T-helper 9 cell (primary cell): ENCODE measurements at places on chromosomes 12 and 14.
A peak's percentile ranks its signal among the peaks of the same experiment; 100 is the strongest.

DNA sequence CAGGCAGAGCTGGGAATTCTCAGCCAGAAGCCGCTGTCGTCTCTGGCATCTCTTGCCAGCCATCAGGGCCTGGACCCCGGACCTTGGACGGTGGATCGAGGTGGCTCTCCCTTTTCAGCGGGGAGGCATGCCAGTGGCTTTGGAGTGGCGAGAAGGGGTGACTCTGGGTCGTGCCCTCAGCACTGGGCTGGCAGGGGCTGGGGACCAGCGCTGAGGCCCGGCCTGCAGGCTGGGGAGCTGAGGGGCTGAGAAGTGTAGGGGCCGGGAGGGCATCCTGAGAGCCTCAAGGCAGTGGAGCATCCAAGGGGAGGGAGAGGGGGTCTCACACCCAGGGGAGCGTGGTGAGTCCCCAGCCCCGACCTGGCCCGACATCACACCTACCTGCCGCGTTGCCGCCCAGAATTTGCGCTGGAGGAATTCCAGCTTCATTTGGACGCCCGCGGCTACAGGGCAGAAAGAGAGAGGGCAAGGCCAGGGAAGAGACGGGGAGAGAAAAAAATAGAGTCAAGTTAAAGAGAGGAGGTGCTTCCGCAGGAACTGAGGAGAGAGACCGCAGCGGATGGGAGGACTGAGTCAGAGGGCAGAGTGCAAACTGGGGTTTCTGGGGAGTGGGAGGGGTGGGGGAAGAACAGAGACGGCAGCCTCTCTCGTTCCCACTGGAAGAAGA lies 9.0 kb upstream of the LRTM2 start:
- peak; percentile 25 for DNase-seq

- DNase-seq: no peak
Observed at GRCh38 chr12:68227356-68227755, 1.7 kb upstream of the IL26 start.

DNA sequence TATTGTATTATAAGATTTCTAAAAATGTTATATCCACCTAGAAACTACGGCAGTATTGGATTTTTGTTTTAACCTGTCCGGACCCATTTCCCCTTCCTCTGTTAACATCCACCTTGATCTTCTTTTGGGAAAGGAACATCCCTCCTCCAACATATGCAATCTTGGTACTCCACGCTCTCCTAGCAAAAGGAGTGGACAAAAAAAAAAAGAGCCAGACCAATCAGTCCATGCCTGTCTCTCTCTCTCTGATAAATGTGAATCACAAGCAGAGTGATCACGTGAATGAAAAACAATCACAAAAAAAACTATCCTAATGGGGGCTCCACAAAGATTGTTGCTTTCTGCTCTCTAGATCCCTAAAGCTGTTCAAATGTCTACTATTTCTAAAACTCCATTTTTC lies 27.1 kb downstream of the OSBPL8 start:
- no peak for DNase-seq

DNA sequence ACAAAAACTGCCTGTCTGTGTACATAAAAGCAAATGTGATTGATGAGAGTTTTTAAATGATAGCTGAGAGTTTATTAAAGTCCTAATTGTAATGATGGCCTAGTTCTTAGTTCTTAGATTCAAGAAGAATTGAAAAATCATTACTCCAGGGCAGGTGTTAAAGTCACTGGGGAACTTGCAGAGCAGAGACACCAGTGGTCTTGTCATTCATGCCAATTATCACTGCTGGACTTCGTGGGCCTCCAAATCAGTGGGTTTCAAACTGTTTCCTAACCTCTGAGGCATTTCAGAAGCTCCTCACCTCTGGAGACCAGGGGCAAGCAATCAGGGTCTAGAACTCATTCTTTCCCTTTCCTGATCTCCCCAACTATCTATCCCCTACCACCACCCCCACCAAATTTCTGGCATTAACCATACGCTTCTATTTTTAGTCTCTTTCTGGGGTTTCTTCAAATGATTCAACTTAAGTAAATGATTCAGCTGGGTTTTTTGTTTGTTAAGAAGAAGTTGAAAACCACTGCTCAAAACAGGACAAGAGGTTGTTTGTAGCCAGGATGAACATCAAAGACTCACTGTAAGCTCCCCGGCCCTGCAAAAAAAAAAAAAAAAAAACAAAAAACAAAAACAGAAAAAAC lies 80.1 kb downstream of the CEP83 start:
- DNase-seq: no peak

DNA sequence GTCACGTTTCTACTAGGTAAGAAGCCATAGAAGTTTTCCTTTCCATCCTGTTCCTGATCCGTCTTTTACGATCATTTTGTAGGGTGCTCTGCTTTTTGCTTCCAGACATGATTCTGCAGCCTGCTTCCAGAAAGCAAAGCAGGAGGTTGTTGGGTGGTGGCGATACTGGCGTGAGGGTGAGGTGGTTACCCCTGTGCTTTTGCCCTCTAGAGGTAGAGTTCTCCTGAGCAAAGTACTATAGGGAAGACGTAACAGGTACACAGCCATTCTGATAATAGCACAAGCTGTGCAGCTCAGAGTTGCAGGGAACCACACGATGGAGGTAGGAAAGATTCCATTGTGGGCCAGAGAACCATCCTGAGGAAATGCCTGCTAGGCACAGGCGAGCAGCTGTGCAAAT lies 186.0 kb downstream of the PAH start:
- DNase-seq: no peak

DNA sequence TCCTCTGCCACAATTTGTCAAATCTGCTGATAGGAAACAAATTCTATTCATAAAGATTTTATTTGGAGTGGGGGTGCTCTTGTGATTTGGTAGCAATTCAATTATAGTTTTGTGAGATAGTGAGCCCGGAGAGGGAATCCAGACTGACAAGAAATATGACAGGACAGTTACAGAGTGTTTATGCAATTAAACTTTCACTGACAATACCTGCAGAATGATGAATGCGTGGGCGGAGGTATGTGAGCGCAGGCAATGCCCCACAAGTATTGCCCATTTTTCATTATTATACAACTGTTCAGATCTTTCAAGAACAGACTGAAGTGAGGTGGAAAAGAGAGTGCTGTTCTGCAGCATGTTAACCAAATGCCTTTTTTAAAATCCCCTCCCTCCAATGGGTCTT lies 259.0 kb downstream of the EGLN3 start:
- DNase-seq: no peak

- DNase-seq: no peak
Observed at GRCh38 chr12:7612851-7613250, 52.9 kb downstream of the APOBEC1 start.

DNA sequence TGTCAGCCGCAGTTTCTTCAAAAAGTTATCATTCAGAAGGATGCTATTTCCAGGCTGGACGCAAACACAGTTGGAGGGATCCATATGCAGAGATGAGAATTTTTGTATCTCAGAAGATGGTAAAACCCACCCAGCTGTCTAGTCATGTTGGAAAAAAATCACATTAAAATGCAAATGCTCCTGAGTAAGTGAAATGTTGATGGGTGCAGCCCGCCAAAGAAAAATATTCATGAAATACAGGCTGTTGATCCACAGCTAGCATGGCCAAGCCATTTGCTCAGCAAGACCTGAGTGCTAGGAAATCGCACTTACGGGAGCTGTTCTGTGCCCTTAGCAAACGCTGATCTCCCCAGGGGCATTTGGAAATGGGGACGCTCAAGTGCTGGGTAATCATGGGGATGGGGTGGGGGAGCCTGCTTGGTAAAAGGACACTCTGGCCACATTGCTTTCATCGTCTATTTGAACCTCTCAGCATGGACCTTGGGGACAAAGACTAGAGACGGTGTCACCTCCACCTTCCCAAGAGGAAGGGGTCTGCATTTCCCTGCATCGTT lies 25.7 kb downstream of the TUNAR start:
- DNase-seq: no peak

- no peak for DNase-seq
Observed at GRCh38 chr14:99067141-99067920, 204.7 kb downstream of the BCL11B start.

- no peak for DNase-seq
Observed at GRCh38 chr14:65170318-65170717, 68.0 kb upstream of the MAX start.
